H1 (cell line): ENCODE measurements at places on chromosomes 2 and 18. TPM values are rescaled to one million over a fixed set of nuclear protein-coding genes. Genes with fewer than 3 reads are reported as not detected.

CXCR4 gene
- polyA plus RNA-seq, result 1.9 and 2.8 TPM in 2 replicates

MAL gene
- polyA plus RNA-seq, result not detected in 2 replicates

CDK15 gene
- 0.03 TPM in 1 of 2 replicates, not detected in the other for polyA plus RNA-seq

PROM2 gene
- 1.6 and 2.6 TPM in 2 replicates for polyA plus RNA-seq

IL1B gene
- not detected in 2 replicates for polyA plus RNA-seq

VWA3B gene
- polyA plus RNA-seq, result not detected in 2 replicates

AOX1 gene
- 7.0 and 8.3 TPM in 2 replicates for polyA plus RNA-seq

SH2D6 gene
- 0.17 and 0.42 TPM in 2 replicates for polyA plus RNA-seq

SKOR2 gene
- 0.05 TPM in 2 replicates for polyA plus RNA-seq

DSC3 gene
- polyA plus RNA-seq, result 0.61 and 0.70 TPM in 2 replicates

CCDC178 gene
- 0.11 TPM in 1 of 2 replicates, not detected in the other for polyA plus RNA-seq

ENOSF1 gene
- 15.4 and 17.6 TPM in 2 replicates for polyA plus RNA-seq

MXD1 gene
- 1.0 and 1.6 TPM in 2 replicates for polyA plus RNA-seq

GPR45 gene
- polyA plus RNA-seq, result 0.21 TPM in 1 of 2 replicates, not detected in the other

PSMA8 gene
- not detected in 2 replicates for polyA plus RNA-seq

AFF3 gene
- 0.27 and 0.36 TPM in 2 replicates for polyA plus RNA-seq

EMILIN1 gene
- 1.9 and 3.1 TPM in 2 replicates for polyA plus RNA-seq

EGR4 gene
- polyA plus RNA-seq, result 0.08 TPM in 1 of 2 replicates, not detected in the other

TCF23 gene
- polyA plus RNA-seq, result 0.02 TPM in 2 replicates

MSTN gene
- not detected in 2 replicates for polyA plus RNA-seq
